ENCODE measurements at places on chromosomes 7 and 10.

DNA sequence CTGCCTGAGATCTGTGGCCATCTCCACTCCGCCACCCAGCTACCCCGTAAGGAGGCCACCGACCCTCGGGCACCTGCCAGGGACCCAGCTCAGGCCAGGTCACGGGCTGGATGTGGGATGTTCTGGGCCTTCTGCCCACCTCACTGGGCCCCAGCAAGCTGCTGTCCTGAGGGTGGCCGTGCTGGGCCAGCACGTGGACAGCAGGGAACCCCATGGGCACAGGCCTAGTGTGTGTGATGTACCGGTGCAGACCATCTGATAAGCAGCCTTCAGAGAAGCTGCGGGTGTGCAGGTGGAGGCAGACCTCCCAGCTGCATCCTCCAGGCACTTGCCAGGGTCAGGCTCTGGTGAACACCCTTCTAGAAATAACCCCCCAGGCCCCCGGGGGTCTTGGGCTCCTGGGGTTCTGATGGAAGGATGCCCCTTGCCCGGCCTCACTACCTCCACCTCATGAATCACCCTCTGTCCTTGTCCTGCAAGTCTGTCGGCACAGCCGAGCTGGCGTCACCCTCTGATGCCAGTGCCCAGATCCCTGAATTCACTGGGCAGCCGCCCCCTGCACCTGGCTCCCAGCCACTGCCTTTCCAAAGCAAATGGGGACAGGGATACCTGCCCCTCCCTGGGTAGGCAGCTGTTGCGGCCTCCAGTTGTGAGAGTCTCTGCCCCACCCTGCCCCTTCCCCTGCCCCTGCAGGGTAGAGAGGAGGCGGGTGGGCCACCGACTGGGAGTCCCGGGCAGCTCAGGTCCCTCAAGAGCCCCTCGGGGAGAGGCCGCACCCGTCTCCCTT is 139.8 kb downstream of the FAM53B start:
- DNase-seq: no peak

GRCh38 chr7:158569858-158570323 is 17.7 kb downstream of the PTPRN2 start:
- DNase-seq: no peak

DNA sequence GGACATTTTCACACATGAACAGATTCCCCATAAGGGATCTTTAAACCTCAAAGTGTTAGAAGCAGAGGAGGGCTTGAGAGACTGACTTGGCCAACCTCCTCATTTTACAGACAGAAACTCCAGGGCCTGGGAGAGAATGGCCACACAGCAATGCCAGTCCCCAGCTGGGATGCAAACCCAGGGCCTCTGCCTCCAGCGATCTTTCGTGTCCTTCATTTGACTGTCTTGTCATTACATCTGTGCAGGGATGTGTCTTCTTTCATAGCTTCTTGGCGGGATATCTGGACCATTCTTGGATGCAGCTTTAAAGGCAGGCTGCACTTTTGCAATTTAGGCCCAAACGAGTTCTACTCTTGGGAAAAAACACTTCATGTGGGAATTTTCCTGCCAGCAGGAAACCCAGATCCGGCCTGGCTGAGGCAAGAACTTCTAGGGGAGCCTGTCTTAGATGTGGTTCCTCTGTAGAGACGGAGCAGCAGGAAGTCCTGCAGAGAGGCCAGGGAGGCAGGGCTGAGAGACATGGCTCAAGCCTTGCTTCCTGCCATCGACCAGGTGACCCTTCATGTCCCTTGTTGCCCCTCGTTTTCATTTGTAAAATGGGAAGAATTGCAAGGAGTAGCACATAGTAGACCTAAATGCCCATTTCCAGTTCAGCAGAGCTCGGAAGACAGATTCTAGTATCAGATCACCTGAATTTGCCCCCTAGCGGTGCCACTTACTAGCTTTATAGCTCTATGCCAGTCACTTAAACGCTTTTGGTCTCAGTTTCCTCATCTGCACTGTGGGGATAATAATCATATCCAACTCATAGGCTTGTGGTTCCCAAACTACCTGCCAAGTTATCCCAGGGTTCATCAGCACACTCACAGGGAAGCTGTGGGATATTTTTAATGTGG is 43.9 kb upstream of the SLC29A3 start:
- no peak for DNase-seq

DNA sequence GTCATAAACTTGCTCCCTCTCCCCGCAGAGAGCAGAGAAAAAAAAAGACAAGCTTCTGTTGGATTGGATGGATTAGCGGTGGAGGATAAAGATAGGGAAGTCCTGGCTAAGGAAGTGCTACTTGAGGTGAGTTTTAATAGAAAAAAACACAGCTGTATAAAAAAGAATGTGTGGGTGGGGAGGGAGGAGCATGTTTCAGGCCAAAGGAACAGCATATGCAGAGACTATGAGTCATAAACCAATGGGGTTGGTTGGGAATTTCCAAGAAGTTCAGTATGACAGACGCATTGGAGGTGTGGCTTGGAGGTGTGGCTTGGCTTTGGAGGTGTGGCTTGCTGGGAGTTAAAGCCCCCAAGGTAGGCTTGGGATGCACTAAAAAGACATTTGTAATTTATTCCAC is 103.0 kb upstream of the LSM8 start:
- no peak for DNase-seq

DNA sequence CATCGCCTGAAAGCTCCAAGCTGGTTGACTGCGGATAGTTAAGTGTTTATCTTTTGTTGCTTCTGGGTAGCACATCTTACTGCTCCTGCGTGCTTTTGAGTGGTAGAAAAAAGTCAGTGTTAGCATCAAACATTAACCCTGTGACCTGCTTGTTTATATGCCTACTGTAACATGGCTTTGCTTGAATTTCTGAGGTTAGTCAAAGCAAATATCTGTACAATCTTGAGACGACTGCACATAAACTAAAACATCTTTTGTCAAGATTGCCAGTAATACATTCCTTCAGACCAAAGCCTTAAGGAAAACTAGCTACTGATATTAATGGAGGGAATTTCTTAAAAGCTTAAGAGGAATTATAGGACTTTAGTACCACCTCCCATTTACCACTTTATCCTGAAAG is 163.7 kb downstream of the BAMBI start:
- DNase-seq: no peak

- no peak for DNase-seq
These were observed 33.4 kb upstream of the VWDE start for GRCh38 chr7:12436896-12437535.

DNA sequence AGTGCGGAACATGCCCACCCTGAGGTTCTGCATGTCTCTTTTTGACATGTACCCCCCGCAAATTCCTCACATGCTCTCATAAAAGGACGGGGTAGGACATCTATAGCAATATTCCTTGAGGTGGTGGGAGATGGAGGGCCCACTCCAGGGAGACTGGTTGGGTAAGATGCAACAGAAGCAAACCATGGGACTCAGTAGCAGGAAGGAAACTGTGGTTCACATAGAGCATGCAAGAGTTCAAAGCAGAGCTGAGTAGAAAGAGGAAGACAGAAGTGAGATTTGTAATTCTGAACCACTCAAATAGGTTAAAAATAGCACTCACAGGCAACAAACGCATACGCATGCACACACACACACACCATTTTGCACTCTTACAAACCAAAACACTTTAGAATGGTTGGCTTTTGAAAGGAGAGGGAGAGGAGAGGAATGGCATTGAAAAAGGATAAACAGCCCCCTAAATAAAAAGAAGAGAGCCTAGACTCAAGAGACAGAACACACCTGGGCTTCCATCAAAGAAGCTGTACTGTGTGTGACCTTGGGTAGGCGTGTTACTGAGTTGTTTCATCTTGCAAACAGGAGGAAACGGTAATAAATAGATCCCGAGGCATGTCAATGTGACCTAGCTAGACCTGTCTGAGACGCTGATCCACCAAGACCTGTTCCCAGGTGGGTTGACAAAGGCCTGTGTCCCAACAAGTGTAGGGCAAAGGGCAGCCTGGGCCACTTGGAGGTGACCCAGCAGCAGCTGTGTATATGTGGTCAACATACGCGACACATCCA is 77.6 kb upstream of the LRRC4 start:
- DNase-seq: peak; percentile 35

All from left lobe of liver (tissue), 2 donors.